ENCODE measurements at places on chromosomes 7 and 10.

DNA sequence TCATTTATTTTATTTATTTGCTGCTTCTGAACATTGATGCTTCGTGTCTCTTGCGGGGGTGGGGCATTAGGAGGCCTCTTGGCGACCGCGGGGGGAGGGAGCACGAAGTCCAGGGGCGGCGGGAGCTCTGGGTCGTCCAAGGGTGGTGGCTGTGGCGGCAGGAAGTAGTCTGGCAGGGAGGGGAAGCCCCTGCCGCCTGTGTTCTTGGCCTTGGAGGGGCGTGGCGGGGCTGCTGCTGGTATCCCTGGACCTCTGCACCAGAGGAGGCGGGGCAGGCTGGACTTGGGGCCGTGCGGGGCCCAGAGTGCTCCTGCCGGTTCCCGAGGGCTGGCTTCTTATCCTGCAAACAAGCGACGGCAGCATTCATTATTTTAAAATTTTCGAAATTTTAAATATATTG lies 70.5 kb upstream of the ABI1 start:
- no peak for DNase-seq

- no peak for DNase-seq
Measured at GRCh38 chr10:6233725-6234277, 31.1 kb downstream of the PFKFB3 start.

DNA sequence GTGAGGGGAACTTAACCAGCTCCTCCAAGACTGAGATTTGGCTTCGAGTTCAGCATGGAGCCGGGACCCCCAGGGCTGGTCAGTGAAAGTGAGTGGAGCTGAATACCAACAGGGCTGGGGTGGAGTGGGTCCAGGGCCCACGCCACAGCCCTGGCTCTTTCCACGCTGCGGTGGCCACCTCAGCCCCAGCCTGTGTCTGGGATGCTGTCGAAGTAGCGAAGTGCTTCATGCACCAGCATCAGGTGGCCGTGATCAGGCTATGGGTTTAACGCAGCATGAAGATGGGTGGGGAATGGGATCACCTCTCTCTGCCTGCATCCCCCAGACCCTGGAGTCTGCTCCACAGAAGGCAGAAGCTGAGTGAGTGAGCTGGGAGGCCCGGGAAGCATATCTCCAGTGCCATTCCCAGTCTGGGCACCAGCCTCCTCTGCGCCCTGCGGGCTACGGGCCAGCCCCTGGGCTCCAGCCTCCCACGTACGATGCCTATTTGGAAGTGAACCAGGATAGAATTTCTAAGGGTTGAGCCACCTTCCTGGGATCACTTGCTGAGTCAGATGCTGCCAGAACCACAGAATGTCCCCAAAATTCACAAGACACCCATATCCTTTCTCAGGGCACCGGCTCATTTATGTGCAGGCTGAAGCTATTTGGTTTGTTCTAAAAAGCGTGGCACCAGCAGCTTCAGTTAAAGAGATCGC lies 131.1 kb upstream of the CHST15 start:
- no peak for DNase-seq

DNA sequence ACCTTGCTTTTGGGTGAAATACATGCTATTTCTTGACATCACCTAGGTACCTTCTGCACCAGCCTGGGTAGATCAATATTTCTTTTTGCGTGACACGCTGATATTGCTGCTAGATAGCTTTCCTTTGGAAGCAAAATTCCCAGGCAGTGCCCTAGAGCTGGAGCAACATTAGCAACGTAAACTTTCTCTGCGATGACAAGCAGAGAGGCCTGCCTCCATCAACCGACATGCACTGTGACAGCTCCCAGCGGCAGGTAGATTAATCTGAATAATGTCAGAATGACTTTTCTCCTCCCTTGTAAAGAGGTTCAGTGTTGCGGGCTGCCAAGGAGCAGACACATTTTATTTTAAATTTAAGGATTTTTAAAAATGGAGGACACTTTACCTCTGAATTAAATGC lies 307.4 kb downstream of the GALNT17 start:
- DNase-seq: no peak

DNA sequence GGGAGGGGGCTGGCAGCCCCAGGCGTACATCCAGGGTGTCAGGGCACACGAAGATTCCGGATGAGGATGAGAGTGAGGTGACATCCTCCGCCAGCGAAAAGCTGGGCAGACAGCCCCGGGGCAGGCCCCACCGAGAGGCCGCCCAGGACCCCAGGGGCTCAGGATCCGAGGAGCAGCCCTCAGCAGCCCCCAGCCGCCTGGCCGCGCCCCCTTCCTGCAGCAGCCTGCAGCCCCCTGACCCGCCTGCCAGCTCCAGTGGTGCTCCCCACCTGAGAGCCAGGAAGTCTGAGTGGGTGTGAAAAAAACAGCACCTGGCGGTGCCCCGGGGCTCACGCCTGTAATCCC lies 3.2 kb downstream of the GJD4 start:
- DNase-seq: no peak

GRCh38 chr10:10432296-10433035 lies 585.2 kb upstream of the CELF2 start:
- DNase-seq: no peak
